NCI-H69 (cell line): ENCODE measurements at places on chromosomes 1 and 21.

DNA sequence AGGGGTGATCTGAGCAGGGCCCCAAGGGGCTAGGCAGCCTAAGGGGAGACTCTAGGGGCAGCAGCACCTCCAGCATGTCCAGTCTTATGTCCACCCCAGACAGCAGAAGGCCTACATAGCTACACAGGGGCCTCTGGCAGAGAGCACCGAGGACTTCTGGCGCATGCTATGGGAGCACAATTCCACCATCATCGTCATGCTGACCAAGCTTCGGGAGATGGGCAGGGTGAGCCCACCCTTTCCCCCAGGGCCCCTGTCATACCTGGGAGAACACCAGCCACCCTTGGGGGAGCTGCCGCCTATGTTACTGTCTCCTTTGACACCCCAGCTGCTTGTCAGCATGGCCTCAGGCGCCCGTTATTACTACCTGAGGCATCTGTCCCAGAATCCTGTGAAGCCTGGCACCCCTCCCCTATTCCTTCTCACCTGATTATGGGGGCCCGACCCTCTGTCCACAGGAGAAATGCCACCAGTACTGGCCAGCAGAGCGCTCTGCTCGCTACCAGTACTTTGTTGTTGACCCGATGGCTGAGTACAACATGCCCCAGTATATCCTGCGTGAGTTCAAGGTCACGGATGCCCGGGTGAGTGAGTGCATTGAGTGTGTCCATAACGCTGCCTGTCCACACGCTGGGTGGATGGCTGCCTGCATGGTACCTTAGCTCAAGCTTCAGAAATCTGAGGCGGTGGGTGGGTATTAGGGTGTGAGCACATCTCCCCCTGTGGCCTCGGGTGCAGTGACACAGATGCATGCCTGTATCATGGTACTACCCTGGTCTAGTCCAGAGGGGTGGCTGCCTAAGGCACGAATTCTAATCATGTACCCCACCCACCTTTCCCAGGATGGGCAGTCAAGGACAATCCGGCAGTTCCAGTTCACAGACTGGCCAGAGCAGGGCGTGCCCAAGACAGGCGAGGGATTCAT, 29.7 kb upstream of the KDM4A start:
- DNase-seq = no peak

- no peak for DNase-seq
Measured at GRCh38 chr1:24905355-24905978, 24.6 kb downstream of the RUNX3 start.

- peak; percentile 50 for DNase-seq
Measured at GRCh38 chr1:37448691-37449417, 25.5 kb upstream of the ZC3H12A start.

- DNase-seq = no peak
Measured at GRCh38 chr1:8161546-8162105, 135.5 kb upstream of the ERRFI1 start.

DNA sequence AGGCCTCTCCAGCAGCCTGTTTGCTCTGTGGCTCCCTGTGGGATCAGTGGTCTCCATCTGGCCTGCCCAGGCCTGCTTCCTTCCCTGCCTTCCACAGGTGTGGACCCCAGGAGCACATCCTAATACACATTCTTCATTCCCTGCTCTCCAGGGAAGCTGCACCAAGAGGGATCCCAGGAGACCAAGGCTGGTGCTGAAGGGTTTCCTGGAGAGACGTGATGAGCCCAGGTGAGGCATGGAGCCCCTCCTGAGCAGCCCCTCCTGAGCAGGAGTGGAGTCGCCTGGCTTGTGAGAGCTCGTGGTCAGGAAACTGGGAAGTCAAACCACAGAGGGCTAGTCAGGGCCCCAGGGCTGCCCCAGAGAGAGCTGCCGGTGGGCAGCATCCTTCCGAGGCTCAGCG, 561.4 kb downstream of the MATN1 start:
- no peak for DNase-seq

GRCh38 chr1:54413295-54413694, 7.1 kb upstream of the SSBP3 start:
- peak; percentile 64 for DNase-seq

GRCh38 chr1:107138166-107138565, 2.7 kb upstream of the NTNG1 start:
- DNase-seq = no peak

GRCh38 chr1:33966346-33967141, 102.7 kb downstream of the HMGB4 start:
- DNase-seq = no peak

GRCh38 chr1:154469844-154470560, 32.0 kb upstream of the TDRD10 start:
- peak; percentile 41 for DNase-seq

DNA sequence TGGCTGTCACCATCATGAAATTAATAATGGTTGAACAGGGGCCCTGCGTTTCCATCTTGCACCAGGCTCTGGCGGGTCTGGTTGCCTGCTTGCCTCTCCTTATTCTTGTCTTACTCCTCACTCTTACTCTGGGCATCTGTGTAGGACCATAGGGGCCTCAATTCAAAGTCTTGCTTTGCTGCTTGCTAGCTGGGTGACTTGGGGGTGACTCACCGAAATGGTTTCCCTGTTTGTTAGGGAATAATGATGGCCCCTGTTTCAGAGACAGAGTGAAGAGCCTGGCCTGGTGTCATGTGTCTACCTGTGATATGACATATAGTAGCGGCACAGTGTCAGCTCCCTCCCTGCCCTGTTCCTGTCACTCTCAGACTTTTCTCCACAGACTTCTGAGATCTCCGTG, 24.6 kb downstream of the KCNC4 start:
- DNase-seq = peak; percentile 28

GRCh38 chr1:45299981-45300668, 26.6 kb upstream of the HPDL start:
- peak; percentile 74 for DNase-seq

- no peak for DNase-seq
Measured at GRCh38 chr21:16457498-16457897, 727.7 kb downstream of the USP25 start.

DNA sequence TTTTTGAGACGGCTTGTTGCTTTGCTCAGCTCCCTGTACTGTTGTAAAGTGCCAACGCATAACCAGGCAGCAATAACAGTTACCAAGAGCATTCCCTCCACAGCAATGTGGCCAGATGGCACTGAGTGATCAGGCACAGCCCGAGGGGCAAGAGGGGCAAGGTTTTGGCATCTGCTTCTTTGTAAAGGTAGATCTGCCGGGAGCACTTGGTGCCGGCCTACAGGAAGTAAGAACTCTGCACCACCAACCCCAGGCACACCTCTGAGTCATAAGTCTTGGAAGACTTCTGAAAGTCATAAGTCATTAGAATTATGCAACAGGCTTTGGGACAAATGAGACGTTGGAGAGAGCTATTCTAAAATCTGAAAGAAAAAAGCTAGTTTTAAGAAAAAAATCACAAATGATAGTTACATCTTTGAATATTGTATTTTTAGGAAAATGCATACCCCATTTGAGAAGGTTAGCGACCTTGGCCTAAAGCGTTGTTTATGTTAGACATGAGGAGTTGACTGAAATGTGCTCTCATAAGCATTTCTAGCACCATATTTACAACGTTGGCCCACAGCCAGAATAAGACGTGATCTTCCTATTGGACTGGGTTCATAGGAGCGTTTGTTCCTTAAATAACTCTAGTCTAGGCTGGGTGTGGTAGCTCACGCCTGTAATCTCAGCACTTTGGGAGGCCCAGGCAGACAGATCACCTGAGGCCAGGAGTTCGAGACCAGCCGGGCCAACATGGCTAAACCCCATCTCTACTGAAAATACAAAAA, 37.7 kb upstream of the MAP10 start:
- peak; percentile 63 for DNase-seq
